Chondrocyte (in vitro differentiated cells): ENCODE measurements at places on chromosomes 3 and 15. TPM values are rescaled to one million over a fixed set of nuclear protein-coding genes. Genes with fewer than 3 reads are reported as not detected.

FRMD5 gene
- total RNA-seq: 0.31 to 1.6 TPM (median 1.5 TPM) in 3 replicates

GMNC gene
- 0.05 to 0.29 TPM in 2 of 3 replicates, not detected in the other for total RNA-seq

FMN1 gene
- 4.0 to 6.6 TPM (median 4.8 TPM) in 3 replicates for total RNA-seq

LSMEM2 gene
- total RNA-seq: not detected in 3 replicates

CHCHD6 gene
- total RNA-seq: 15.2 to 17.1 TPM (median 15.3 TPM) in 3 replicates

CYB561D2 gene
- total RNA-seq: 18.2 to 29.4 TPM (median 19.5 TPM) in 3 replicates

SNTN gene
- total RNA-seq: not detected in 3 replicates

APOD gene
- 2.1 to 26.1 TPM (median 2.9 TPM) in 3 replicates for total RNA-seq

ACOX2 gene
- total RNA-seq: 0.56 to 1.9 TPM (median 0.57 TPM) in 3 replicates

SCAPER gene
- total RNA-seq: 16.3 to 19.3 TPM (median 17.3 TPM) in 3 replicates

LRRIQ4 gene
- not detected in 3 replicates for total RNA-seq

SPG21 gene
- 76.1 to 84.9 TPM (median 80.5 TPM) in 3 replicates for total RNA-seq

PLCB2 gene
- total RNA-seq: 1.4 to 3.4 TPM (median 2.8 TPM) in 3 replicates

IFRD2 gene
- 38.9 to 54.4 TPM (median 44.0 TPM) in 3 replicates for total RNA-seq

SLC22A14 gene
- 0.62 to 1.2 TPM (median 0.75 TPM) in 3 replicates for total RNA-seq

LRRC15 gene
- total RNA-seq: 0.18 to 1.7 TPM (median 0.22 TPM) in 3 replicates

DLL4 gene
- 0.36 to 0.45 TPM in 2 of 3 replicates, not detected in the other for total RNA-seq

TMEM207 gene
- total RNA-seq: not detected in 3 replicates

BCHE gene
- total RNA-seq: 1.6 to 4.2 TPM (median 1.9 TPM) in 3 replicates

DPPA2 gene
- total RNA-seq: not detected in 3 replicates

ACAN gene
- total RNA-seq: 21.5 to 176 TPM (median 171 TPM) in 3 replicates

SLC35G2 gene
- 2.8 to 3.9 TPM (median 3.8 TPM) in 3 replicates for total RNA-seq

ZNF860 gene
- total RNA-seq: 1.5 to 2.4 TPM (median 2.0 TPM) in 3 replicates

DAPK2 gene
- 1.2 to 1.6 TPM (median 1.3 TPM) in 3 replicates for total RNA-seq

BAHD1 gene
- 24.4 to 26.4 TPM (median 24.8 TPM) in 3 replicates for total RNA-seq

FGF12 gene
- total RNA-seq: 0.15 TPM in 1 of 3 replicates, not detected in the others

CACNA1D gene
- total RNA-seq: 0.95 to 3.9 TPM (median 1.8 TPM) in 3 replicates

SECISBP2L gene
- 54.3 to 78.5 TPM (median 55.3 TPM) in 3 replicates for total RNA-seq

PLA2G4D gene
- not detected in 3 replicates for total RNA-seq

FBXO40 gene
- total RNA-seq: 0.08 TPM in 1 of 3 replicates, not detected in the others

MGA gene
- total RNA-seq: 38.0 to 39.4 TPM (median 38.3 TPM) in 3 replicates

DNAH12 gene
- total RNA-seq: 0.02 to 0.29 TPM (median 0.15 TPM) in 3 replicates

CELSR3 gene
- 9.6 to 11.4 TPM (median 10.5 TPM) in 3 replicates for total RNA-seq

SPATA12 gene
- not detected in 3 replicates for total RNA-seq

HHLA2 gene
- total RNA-seq: not detected in 3 replicates

SLC12A8 gene
- total RNA-seq: 6.1 to 7.7 TPM (median 7.4 TPM) in 3 replicates

LYZL4 gene
- total RNA-seq: not detected in 3 replicates

CLDN16 gene
- total RNA-seq: 0.20 TPM in 1 of 3 replicates, not detected in the others

CYP1A1 gene
- total RNA-seq: 0.22 to 0.67 TPM (median 0.27 TPM) in 3 replicates

TARS3 gene
- 10.7 to 15.1 TPM (median 12.7 TPM) in 3 replicates for total RNA-seq

GOLGA6L10 gene
- 1.2 to 2.4 TPM (median 2.0 TPM) in 3 replicates for total RNA-seq

C3orf18 gene
- 3.2 to 5.8 TPM (median 4.4 TPM) in 3 replicates for total RNA-seq

GOLGA8T gene
- 0.20 TPM in 1 of 3 replicates, not detected in the others for total RNA-seq

CCNL1 gene
- 63.9 to 73.1 TPM (median 70.0 TPM) in 3 replicates for total RNA-seq

ZDHHC19 gene
- total RNA-seq: not detected in 3 replicates

GOLGA8M gene
- 2.5 to 4.8 TPM (median 3.6 TPM) in 3 replicates for total RNA-seq

NME9 gene
- not detected in 3 replicates for total RNA-seq

KNSTRN gene
- 20.9 to 28.4 TPM (median 27.9 TPM) in 3 replicates for total RNA-seq
